ENCODE measurements at places on chromosomes 4 and X. TPM values are rescaled to one million over a fixed set of nuclear protein-coding genes. Genes with fewer than 3 reads are reported as not detected.

- DNase-seq, result no peak
These were observed 207.4 kb upstream of the VCX start for GRCh38 chrX:7635604-7636003.

GRCh38 chrX:3295731-3296130 is 50.7 kb downstream of the MXRA5 start:
- no peak for DNase-seq

SUV39H1 gene
- 4.2 TPM for total RNA-seq

BEX5 gene
- 2.1 TPM for total RNA-seq

CHRNA9 gene
- total RNA-seq, result not detected

FGF5 gene
- total RNA-seq, result not detected
